ENCODE measurements at places on chromosomes 6 and 20. TPM values are rescaled to one million over a fixed set of nuclear protein-coding genes. Genes with fewer than 3 reads are reported as not detected.

The SCAF8 gene
- total RNA-seq = 35.8 TPM

- no peak for DNase-seq
Observed at GRCh38 chr20:49318430-49319207, 40.8 kb upstream of the ZNFX1 start.

The APCDD1L gene
- total RNA-seq = 0.50 TPM

DNA sequence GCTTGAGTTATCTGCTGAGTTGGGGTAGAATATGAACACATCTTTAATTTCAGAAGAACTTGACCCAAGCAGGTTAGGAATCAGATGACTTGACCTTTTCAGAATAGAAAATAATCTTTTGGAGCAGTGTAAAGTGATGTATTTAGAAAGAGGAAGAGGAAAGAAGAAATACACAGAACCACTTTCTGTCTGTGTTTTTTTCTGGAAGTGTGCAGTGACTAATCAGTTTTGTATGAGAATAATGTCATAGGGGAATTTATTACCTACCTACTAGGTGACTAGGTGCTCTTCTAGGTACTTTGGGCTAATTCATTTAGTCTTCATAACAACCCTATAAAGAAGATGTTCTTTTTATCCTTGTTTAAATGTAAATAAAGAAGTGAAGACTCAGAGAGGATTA, 3.0 kb downstream of the PPP1R14C start:
- DNase-seq = no peak

The TTPAL gene
- total RNA-seq = 7.4 TPM

GRCh38 chr6:130420911-130421310, 55.1 kb downstream of the TMEM200A start:
- no peak for DNase-seq

GRCh38 chr6:87724983-87725811, 23.2 kb upstream of the AKIRIN2 start:
- DNase-seq = no peak

GRCh38 chr20:6104493-6105188, 18.2 kb downstream of the FERMT1 start:
- DNase-seq = no peak

GRCh38 chr6:24847402-24847801, 48.7 kb upstream of the ARMH2 start:
- DNase-seq = no peak

The MROH8 gene
- total RNA-seq = 1.9 TPM

- DNase-seq = no peak
Observed at GRCh38 chr6:109242029-109242428, 140.2 kb downstream of the CD164 start.

The SLC22A23 gene
- 98.6 TPM for total RNA-seq

DNA sequence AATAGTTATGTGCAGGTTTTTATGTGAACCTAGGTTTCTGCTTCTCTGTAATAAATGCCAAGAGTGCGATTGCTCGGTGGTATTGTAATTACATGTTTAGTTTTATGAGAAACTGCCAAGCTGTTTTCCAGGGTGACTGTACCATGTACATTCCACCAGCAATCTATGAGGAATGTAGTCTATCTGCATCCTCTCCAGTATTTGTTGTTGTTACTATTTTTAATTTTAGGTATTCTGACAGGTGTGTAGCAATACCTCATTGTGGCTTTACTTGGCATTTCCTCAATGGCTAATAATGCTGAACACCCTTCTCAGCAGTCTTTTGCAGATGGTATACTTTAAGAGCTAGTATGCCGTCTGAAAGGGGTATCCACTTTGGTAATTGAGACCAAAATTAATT, 142.1 kb downstream of the BMP2 start:
- DNase-seq = no peak

GRCh38 chr20:58571693-58572427, 56.7 kb upstream of the APCDD1L start:
- no peak for DNase-seq

Measured in left colon (tissue), 2 donors.